Upper lobe of left lung (tissue), 6 donors: ENCODE measurements at places on chromosomes 4 and X. TPM values are rescaled to one million over a fixed set of nuclear protein-coding genes. Genes with fewer than 3 reads are reported as not detected.

The FAAH2 gene
- 8.2 TPM for total RNA-seq

The EDA gene
- 3.5 TPM for total RNA-seq

The ARFIP1 gene
- total RNA-seq = 17.8 TPM

The MAPK10 gene
- 11.1 TPM for total RNA-seq

The XAGE1A gene
- total RNA-seq = 2.1 TPM

The GNRHR gene
- not detected for total RNA-seq

The AMOT gene
- total RNA-seq = 14.2 TPM

The SPP1 gene
- 13.7 TPM for total RNA-seq

The TREX2 gene
- 0.97 TPM for total RNA-seq

The NLGN3 gene
- 0.20 TPM for total RNA-seq

- H3K27me3 ChIP-seq = no peaks in the 10 kb centered on the region
- DNase-seq = no peak
- no peak overlapping the region for H3K27ac ChIP-seq
- H3K4me1 ChIP-seq = no peaks in the 10 kb centered on the region
These were observed 68.5 kb upstream of the TMEM164 start for GRCh38 chrX:109934434-109934833.

DNA sequence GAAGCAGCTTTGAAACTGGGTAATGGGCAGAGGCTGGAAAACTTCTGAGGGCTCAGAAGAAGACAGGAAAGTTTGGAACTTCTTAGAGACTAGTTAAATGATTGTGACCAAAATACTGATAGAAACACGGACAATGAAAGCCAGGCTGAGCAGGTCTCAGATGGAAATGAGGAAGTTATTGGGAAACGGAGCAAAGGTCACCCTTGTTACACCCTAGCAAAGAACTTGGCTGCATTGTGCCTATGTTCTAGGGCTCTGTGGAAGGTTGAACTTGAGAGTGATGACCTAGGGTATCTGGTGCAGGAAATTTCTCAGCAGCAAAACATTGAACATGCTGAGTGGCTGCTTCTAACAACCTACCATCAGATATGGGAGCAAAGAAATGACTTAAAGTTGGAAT, 50.8 kb upstream of the FBXW7 start:
- no peaks in the 10 kb centered on the region for H3K36me3 ChIP-seq
- no peak overlapping the region for H3K27ac ChIP-seq
- H3K27me3 ChIP-seq = no peaks in the 10 kb centered on the region
- no peak for DNase-seq

- no peaks in the 10 kb centered on the region for H3K4me1 ChIP-seq
- H3K27ac ChIP-seq = no peak overlapping the region
- H3K4me3 ChIP-seq = no peak overlapping the region
- no peak for DNase-seq
- H3K27me3 ChIP-seq = no peaks in the 10 kb centered on the region
These were observed 53.5 kb upstream of the FGF13 start for GRCh38 chrX:138765051-138765450.

DNA sequence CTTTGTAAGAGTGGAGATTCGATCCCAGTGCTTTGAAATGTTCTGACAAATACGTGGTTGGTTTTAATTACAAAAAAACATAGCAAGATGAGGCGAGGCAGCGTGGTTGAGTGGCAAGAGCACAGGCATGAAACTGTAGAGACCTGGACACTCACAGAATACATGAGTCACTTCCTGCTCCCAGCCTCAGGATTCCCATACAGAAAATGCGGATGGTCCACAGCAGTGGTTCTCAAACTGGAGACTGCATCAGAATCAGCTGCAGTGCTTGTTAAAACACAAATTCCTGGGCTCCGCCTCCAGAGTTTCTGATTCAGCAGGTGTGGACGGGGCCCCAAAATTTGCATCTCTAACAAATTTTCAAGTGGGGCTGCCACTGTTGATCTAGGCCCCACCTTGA, 10.1 kb downstream of the OTOP1 start:
- DNase-seq = no peak
- H3K4me3 ChIP-seq = no peak overlapping the region
- no peaks in the 10 kb centered on the region for H3K4me1 ChIP-seq
- H3K27me3 ChIP-seq = no peaks in the 10 kb centered on the region

GRCh38 chrX:47815901-47816845, 20.5 kb upstream of the ZNF81 start:
- H3K27ac ChIP-seq = no peak overlapping the region
- no peaks in the 10 kb centered on the region for H3K4me1 ChIP-seq
- H3K36me3 ChIP-seq = no peaks in the 10 kb centered on the region
- DNase-seq = no peak

DNA sequence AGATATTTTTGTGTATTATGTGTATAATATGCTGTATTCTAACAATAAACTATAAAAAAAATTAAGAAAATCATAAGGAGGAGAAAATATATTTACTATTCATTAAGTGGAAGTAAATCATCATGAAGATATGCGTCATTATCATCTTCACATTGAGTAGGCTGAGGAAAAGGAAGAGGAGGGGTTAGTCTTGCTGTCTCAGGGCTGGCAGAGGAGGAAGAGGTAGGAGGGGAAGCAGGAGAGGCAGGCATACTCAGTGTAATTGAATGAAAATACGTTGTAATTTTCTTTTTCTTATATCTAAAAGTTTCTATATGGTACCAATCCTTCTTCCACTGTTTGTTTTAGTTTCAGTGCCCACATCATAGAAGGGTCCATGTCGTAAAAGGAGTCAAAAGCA, 9.8 kb upstream of the TMEM185A start:
- no peak overlapping the region for H3K27ac ChIP-seq
- no peaks in the 10 kb centered on the region for H3K36me3 ChIP-seq
- no peaks in the 10 kb centered on the region for H3K27me3 ChIP-seq
- no peak overlapping the region for H3K4me3 ChIP-seq
- H3K4me1 ChIP-seq = no peaks in the 10 kb centered on the region

- no peak for DNase-seq
- H3K4me3 ChIP-seq = no peak overlapping the region
- no peaks in the 10 kb centered on the region for H3K27me3 ChIP-seq
- H3K27ac ChIP-seq = no peak overlapping the region
These were observed 273.2 kb upstream of the EMCN start for GRCh38 chr4:100790836-100791615.

- no peak for DNase-seq
- no peaks in the 10 kb centered on the region for H3K36me3 ChIP-seq
- no peak overlapping the region for H3K27ac ChIP-seq
These were observed 139.5 kb downstream of the UCHL1 start for GRCh38 chr4:41396214-41396613.

GRCh38 chrX:50988649-50989048, 78.1 kb downstream of the BMP15 start:
- DNase-seq = no peak
- no peak overlapping the region for H3K27ac ChIP-seq

DNA sequence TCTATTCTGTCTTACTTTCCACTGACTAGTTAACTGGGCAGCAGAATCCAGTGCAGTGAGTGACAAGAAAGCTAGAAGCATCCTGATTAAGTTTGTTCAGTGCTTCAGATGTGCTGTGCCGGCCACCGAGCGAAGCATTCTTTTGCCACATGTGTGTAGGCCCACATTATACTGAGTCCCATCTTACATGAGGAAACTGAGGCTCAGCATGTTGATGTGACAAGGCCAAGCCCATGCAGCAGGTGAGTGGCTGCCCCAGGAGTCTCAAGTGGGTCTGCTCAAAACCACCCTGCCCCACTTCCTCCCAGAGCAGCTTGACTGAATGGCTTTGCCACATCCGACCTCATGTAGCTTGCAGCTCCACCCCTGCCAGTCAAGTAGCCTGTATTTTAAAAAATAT, 50.5 kb downstream of the RHOH start:
- DNase-seq = no peak
- H3K27me3 ChIP-seq = no peaks in the 10 kb centered on the region
- H3K4me1 ChIP-seq = no peaks in the 10 kb centered on the region
- no peak overlapping the region for H3K27ac ChIP-seq
- no peak overlapping the region for H3K4me3 ChIP-seq

DNA sequence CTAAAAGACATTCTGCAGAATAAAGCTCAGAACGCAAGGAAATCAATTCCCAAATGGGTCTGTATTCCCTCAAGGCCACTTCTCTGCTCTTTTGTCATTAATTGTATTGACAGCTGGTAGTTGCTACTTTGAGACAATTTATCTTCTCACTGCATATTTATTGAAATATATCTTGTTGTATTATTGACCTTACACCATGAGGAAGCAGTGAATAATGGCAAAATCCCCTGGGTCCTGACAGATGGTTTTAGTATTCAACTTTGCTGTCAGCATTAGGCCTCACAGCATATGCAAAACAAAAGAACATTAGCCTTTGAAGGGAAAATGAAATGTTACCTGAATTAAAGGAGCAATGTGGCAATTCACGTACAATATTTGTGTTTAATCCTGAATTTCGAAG, 406.1 kb upstream of the TRAM1L1 start:
- H3K27ac ChIP-seq = no peak overlapping the region
- H3K4me3 ChIP-seq = no peak overlapping the region
- H3K36me3 ChIP-seq = no peaks in the 10 kb centered on the region

GRCh38 chr4:91840359-91840758, 463.4 kb upstream of the GRID2 start:
- no peak for DNase-seq
- no peaks in the 10 kb centered on the region for H3K4me1 ChIP-seq
- H3K27me3 ChIP-seq = no peaks in the 10 kb centered on the region
- H3K36me3 ChIP-seq = no peaks in the 10 kb centered on the region

DNA sequence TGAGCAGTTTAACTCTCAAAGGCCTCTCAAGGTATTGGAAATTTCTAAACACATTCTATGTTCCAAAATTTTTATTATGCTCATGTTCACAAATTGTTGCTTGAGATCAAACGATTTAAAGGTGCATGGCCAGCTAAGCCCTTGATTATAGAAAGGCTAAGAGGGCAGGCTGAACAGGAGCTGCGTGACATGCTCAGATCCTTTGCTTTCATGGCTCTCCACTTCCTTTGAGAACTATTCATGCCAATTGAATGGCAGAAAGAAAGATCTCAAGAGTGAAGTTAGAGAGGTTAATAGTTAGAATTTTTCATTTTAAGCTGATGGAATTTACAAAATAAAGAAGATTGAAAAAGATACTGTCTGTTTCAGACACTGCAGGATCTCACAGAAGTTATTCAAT, 594 bp downstream of the LRIT3 start:
- H3K4me1 ChIP-seq = no peaks in the 10 kb centered on the region
- H3K27me3 ChIP-seq = no peaks in the 10 kb centered on the region
- no peaks in the 10 kb centered on the region for H3K36me3 ChIP-seq

DNA sequence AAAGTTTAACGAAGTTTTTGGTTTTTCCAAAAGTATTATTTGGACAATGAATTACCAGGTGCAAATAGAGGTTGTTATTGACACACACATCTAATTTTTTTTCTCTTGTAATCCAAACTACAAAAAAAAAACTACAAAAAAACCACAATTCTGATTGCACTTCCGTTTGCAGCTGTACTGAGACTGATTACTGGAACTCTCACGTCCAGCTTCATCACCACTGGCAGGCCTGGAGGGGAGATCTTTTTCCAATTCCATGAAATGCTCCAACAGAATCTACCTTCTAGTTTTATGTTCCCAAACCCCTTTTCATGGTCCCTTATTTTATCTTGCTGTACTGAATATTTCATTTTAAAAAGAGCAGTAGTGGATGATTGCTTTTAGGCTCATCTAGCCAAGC, 1118.3 kb downstream of the C4orf33 start:
- no peaks in the 10 kb centered on the region for H3K4me1 ChIP-seq
- H3K27me3 ChIP-seq = no peaks in the 10 kb centered on the region

DNA sequence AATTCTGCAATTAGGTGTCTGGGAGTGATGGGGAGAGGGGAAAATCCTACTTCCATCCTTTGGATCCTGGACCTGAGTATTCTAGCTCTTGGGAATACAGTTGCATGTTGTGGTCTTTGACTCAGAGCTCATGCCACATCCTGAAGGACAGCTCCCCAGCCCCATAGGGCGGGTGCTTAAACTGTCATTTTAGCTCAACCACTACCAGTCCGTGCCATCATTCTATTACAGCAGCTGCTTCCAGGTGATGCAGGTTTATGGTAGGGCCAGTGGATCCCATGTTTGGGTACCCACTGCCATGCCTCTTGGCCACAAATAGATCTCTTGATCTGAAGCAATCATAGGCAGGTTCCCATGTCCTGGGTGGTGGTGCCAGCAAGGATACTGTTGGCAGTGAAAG, 34.7 kb downstream of the CCKAR start:
- H3K4me1 ChIP-seq = peaks cover 5% of the 10 kb centered on the region
- no peak overlapping the region for H3K27ac ChIP-seq
- H3K4me3 ChIP-seq = no peak overlapping the region

- H3K36me3 ChIP-seq = no peaks in the 10 kb centered on the region
- H3K4me1 ChIP-seq = no peaks in the 10 kb centered on the region
- H3K27me3 ChIP-seq = no peaks in the 10 kb centered on the region
- no peak overlapping the region for H3K4me3 ChIP-seq
These were observed 26.3 kb upstream of the UCP1 start for GRCh38 chr4:140595065-140595464.

GRCh38 chrX:105226499-105226898, 6.0 kb upstream of the TEX13A start:
- DNase-seq = no peak
- H3K27me3 ChIP-seq = no peaks in the 10 kb centered on the region
- H3K4me1 ChIP-seq = no peaks in the 10 kb centered on the region
- H3K36me3 ChIP-seq = no peaks in the 10 kb centered on the region

DNA sequence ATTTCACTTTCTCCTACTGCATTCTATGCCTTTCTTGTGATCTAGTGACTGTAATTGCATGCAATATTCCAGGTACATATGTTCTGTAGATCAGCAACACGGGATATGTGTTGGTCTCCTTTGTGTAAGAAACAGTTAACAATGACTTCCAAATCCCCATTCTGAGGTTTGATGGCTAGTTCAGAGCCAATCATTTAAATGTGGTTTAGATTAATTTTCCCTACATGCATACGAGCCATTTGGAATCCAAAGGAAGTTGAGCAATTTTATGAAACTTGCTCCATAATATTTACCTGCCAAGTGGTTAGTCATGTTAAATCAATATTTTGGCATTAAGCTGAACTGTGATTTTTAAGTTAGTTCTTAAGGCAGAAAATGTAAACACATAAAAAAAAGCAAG, 172.8 kb upstream of the DCAF12L2 start:
- H3K27ac ChIP-seq = no peak overlapping the region
- DNase-seq = no peak
- H3K27me3 ChIP-seq = no peaks in the 10 kb centered on the region
- no peaks in the 10 kb centered on the region for H3K4me1 ChIP-seq
- no peak overlapping the region for H3K4me3 ChIP-seq

DNA sequence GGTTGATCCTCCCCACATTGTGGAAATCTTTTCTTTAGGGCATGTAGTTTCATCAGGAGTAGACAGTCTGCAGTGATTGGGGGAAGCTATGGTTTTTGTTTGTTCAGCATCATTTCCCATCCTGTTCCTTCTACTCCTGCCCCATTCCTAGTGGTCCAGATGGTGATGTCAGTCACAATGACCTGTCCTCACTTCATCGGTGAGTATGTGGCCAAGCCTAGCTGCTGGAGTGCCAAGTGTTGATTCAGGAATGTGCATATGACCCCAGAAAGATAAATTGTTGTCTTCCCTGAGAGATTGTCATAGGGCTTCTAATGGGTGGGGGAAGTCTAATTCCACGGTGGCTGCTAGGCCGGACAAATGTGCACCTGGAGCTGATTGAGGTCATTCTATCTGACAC, 130.6 kb upstream of the FAT1 start:
- H3K27me3 ChIP-seq = no peaks in the 10 kb centered on the region
- no peak for DNase-seq
- H3K4me1 ChIP-seq = no peaks in the 10 kb centered on the region
